RPMI8226 (cell line): ENCODE measurements at places on chromosomes 2 and 18.

DNA sequence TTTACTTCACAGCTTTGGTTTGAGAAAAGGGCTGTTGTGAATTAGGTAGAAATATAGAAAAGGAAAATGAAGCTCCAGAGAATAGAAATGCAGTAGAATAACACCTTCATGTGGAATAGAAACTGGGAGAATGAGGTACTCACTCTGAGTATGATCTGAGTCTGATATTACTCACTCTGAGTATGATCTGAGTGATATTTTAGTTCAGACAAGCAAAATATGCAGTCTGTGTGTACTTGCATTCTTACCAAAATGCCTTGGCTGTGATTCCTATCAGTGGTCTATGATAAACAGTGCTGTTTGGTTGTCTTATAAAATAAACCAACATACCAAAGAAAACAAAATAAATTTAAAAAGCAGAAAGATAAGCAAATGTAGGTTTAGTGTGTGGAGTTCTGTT, 487.6 kb downstream of the THSD7B start:
- no peak for DNase-seq

DNA sequence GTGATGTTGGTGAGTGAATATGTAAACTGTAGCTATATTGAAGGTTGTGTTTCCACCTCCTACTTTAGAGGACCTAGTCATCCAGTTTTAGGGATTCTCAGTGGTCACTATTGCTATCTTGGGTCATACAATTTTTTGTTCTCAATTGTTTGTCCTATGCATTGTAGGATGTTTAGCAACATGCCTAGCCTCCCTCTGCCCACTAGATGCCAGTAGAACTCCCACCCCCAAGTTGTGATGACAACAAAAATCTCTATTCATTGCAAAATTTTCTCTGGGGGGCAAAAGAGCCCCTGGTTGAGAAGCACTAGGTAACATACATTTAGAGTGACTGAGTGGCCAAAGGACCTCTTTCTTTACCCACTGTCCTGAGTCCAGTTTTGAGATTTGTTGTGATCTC, 87.3 kb downstream of the LRRTM4 start:
- DNase-seq = no peak

DNA sequence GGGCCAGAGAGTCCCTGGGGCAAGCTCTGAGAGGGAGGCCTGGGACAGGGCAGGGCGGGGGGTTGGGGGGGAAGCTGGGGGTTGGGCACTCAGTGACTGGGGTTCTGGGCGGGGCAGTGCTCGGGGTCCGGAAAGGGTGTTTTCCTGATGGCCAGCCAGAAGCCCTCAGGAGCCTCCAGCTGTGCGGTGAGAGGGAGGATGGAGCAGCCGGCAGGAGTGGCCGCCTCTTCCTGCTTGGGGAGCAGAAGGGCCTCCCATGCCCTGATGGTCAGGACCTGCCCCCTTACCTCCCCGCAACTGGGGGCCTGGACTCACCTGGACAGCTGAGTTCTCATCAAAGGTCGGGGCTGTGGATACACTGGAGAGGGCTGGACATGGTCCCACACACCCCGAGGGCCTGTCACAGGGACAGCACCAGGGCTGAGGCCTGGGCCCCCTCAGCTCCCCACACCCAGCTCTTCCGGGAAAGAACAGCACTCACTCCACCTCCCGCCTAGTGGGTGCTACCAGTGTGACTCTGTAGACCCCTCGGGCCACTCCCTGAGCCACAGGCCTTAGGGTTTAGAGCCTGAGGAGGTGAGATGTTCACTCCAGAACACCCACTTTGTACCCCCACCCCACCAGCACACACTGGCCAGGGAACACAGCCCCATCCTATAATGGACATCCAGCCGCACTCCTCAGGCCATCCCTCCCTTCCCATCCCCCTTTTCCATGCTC, 6.7 kb downstream of the SFTPB start:
- no peak for DNase-seq

DNA sequence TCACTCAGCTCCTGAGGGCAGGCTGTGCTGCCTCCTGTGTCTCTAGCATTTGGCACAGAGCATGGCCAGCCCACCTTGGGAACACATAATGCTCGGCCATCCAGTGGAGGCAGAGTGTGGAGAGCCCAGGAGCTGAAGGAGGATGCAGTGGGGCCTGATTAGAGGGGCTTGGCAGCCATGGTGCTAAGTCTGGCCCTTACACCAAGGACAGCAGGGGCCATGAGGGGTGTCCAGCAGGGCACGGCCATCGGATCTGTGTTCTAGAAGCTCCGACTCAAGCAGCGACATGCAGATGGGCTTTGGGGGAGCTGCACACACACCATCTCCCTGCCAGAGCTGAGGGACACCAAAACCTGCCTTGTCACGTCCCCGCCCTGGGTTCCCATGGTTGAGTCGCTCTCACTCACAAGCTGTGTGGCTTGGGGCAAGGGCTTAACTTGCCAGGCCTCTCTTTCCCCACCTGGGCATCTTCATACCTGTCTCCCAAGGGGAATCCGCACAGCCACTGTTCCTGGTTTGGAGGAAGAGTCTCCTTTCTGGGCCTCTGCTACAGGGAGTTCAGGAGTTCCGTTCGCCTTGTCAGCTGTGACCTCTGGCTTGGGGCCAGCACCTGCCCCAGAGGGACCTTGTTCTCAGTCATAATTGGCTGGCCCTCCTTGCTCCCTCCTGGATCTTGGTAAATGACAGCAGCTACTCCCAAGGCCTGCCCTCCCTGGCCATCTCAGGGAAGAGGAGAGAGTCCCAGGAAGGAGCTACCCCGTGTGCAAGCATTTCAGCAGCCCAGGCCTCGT, 1.3 kb upstream of the TOGARAM2 start:
- DNase-seq = no peak

GRCh38 chr2:29044459-29044858, 29.9 kb downstream of the PCARE start:
- DNase-seq = no peak

GRCh38 chr2:239224199-239224570, 176.6 kb downstream of the HDAC4 start:
- DNase-seq = no peak

GRCh38 chr2:126750506-126750905, 94.5 kb downstream of the GYPC start:
- peak; percentile 45 for DNase-seq

GRCh38 chr2:109185821-109186570, 57.0 kb downstream of the SH3RF3 start:
- no peak for DNase-seq

DNA sequence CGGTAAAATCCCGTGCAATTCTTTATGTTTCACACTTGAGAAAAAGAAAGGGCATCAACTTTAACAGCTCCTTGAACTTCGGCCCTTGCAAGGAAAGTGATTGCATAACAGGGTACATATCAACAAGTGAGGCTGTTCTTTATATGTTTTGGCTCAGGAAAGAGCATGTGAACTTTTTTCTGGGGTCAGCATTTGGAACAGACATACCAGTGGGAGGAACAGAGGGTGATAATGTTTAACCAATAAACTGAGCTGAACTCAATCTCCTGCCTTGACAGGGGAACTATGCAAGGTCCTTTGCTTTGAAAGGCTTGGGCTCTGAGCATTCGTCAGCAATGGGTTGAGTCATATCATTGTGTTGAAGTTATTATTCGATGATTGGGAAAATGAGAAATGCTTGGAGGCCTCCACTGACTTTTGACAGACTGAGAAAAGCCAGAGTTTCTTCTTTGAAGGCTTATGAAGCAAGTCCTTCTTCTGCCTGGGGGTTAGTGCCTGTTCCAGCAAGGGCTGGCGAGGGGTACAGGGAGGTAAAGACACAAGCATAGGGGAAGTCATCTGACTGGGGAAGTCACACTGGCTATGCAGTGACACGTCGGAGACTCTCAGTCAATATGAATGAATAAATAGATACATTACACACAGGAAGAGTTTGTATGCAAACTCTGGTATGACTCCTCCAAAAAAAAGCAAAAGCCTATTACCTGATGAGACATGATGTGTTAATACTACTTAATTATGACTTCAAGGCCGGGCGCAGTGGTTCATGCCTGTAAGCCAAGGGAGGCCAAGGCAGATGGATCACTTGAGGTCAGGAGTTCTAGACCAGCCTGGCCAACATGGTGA, 57.2 kb downstream of the CYB5A start:
- no peak for DNase-seq

DNA sequence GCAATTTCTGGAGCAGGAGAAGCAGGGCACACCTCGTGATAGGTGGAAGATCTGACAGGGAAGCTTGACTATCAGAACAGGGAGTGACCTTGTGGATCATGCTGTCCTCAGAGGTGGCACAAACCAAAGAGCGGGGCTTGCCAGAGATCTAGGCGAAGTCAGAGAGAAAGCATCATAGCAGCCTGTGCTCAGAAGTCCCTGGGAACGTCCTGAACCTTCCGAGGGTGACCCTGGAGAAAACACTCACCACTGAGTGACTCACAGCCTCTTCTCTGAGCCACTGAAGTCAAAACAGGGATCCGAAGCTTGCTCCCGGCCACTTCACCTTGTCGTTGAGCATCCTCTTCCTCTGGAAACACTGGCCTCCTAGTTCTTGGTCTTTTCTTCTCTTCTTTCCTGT, 56.7 kb downstream of the IL1R2 start:
- DNase-seq = no peak

GRCh38 chr2:162261032-162261945, 18.0 kb upstream of the FAP start:
- peak; percentile 75 for DNase-seq

DNA sequence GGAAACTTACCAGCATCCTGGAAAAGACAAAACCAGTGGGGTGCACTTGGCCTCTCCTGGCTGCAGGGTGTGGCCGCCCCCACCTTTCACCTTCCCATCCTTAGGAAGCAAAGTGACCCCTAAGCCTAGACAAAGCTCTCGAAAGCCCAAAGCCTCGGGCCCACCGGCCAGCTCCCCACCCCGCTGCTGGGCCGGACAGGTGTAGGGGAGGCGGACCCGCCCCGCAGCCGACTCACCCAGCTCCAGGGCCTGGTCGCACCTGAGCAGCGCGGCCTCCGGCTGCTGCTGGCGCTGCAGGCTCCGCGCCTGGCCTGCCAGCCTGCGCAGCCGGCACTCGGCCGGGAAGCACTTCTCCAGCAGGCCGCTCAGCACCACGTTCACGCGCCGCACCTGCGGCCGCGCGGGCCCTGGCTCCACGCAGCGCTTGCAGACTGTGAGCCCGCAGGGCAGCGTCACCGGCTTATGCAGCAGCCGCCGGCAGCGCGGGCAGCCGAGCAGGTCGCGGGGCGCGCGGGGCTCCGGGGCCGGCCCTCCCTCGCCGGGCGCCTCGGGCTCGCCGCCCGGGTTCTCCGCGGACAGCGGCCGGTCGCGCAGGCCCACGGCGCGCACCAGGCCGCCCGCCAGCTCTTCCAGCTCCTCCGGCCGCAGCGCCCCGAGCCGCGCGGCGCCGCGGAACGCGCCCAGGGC, 979 bp downstream of the LONRF2 start:
- no peak for DNase-seq

GRCh38 chr2:101150306-101151145, 656 bp downstream of the TBC1D8 start:
- peak; percentile 46 for DNase-seq

- no peak for DNase-seq
Measured at GRCh38 chr2:213703406-213704098, 419.3 kb downstream of the SPAG16 start.

DNA sequence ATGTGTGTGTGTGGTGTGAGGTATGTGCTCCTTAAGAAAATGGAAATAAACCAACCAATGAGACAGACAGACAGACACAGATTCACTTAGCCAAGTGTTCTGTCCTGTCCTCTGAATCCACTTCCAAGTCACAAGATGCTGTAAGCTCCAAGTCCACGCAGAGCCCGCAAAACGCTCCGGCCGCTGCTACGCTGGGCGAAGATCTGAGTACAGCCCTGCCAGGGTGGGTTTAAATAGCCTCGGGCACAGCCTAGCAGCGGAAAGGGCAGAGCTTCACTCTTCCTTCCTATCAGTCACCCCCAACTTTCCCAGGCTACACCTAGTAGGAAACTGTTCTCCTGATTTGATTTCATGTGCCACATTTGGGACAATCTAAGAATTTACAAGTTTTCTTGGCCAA, 121.2 kb upstream of the ANKRD30BL start:
- DNase-seq = no peak

GRCh38 chr2:133097666-133098065, 427.7 kb upstream of the LYPD1 start:
- no peak for DNase-seq

GRCh38 chr2:203743441-203743981, 37.1 kb downstream of the CD28 start:
- no peak for DNase-seq

- DNase-seq = no peak
Measured at GRCh38 chr18:7770908-7771307, 203.8 kb downstream of the PTPRM start.

DNA sequence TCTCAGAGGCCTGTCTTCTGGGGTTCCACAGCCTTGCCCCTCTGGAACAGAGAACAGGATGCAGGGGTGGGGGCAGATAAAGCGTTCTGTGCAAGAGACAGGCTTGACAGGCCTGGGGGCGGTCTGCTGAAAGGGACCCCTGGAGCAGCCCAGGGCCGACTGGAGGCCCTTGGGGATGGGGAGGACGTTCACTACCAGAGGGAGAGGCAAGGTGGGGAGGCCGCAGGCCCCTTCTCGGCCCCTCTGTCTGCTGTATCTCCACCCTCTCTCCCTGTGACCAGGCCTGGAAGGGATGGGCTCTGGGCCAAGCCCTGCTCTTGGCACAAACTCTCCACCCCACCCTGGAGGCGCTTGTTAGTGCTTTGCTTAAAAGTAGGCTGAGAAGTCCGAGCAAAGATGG, 27.3 kb upstream of the INHBB start:
- no peak for DNase-seq

- peak; percentile 28 for DNase-seq
Measured at GRCh38 chr2:177881008-177881747, 191.4 kb downstream of the PDE11A start.

- DNase-seq = no peak
Measured at GRCh38 chr2:224598678-224599077, 13.5 kb upstream of the CUL3 start.

DNA sequence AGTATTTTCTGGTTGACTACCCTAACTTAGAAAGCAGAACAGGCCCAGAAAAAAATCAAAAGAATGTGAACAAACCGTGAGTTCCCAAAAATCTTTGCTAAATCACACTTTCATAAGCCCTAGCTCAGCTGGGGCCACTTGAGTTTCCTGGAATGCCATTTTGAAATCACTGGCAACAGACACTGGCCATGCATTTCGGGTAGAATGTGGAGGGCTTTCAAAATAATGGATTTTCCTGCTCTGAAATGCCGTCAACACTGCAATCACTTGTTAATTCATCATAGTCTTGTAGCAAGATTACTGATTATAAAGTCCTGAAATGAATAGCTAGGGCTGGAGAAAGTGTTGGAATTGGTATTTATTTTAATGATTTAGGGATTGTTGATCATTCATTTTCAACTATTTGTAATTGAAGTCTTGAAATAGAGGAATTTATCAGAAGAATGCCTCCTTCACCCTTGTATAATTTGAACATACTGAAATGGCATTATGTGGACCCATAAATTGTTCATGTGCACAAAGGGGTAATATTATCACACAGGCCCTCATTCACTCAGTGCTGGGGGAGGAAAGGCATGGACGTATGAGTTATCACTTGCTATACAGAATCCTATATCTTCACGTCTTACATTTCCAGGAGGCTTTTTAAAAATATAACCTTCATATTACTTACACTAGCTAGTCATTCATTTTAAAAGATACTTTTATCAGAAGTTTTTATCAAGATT, 134.8 kb downstream of the DTNA start:
- no peak for DNase-seq
